ENCODE measurements at places on chromosomes 1 and 21. TPM values are rescaled to one million over a fixed set of nuclear protein-coding genes. Genes with fewer than 3 reads are reported as not detected.

PDE4DIP gene
- 81.1 TPM for total RNA-seq

CFHR3 gene
- not detected for total RNA-seq

COL18A1 gene
- 71.9 TPM for total RNA-seq

GRIK1 gene
- total RNA-seq = 0.34 TPM

PPM1J gene
- 22.1 TPM for total RNA-seq

Data from suprapubic skin (tissue), 4 donors.